CD8-positive, alpha-beta memory T cell (primary cell): ENCODE measurements at places on chromosomes 5 and 9. TPM values are rescaled to one million over a fixed set of nuclear protein-coding genes. Genes with fewer than 3 reads are reported as not detected.
A peak's percentile ranks its signal among the peaks of the same experiment; 100 is the strongest.

DNA sequence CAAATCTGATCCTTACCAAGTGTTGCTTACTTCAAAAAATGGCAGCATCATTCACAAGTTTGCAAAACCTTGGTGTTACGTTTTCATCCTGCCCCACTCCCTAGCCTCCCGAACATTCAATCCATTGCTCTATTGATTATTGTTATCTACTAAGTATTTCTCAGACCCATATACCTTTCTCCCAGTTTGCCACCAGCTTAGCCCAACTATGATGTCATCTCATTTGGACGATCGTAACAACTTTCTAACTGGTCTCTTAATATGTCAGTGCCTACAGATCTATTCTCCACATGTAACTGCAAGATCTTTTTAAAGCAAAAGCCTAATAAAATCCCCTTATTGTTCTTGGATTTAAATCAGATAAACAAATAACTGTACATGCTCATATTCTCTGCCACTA, 497.1 kb upstream of the EDIL3 start:
- no peaks in the 10 kb centered on the region for H3K27me3 ChIP-seq
- no peaks in the 10 kb centered on the region for H3K36me3 ChIP-seq
- H3K4me1 ChIP-seq: no peaks in the 10 kb centered on the region
- DNase-seq: no peak

DNA sequence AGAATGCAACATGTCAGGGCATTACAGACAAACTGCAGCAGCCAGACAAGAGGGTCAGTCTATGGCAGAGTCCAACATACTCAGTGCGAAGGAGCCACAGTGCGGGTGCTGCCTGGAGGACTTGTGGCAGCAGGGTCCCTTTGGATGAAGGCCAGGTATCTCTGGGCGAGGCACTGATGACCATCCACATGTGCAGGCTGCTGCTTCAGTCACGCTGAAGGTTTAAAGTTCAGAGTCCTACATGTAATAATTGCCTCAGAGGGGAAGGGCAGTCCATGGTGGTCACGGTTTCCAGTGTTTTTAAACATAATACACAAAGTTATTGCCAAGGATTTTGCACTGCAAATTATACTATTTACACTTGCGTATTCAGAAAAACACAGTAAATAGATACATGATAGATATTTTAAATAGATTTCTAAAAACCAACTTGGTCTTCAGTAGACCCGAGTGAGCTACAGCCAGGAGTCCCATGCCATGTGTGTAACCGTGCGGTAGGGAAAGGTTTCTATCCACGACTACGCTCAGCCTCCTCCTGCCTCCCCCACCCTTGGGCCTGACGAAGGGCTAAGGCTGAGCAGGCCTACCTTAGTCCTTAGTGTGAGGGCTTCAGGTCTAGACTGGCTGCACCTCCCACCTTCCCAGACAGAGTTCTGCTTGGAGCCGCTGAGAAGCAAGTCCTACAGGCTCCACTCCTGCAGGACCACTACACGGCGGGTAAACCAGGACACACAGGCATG, 76.2 kb downstream of the GPR21 start:
- H3K27me3 ChIP-seq: no peaks in the 10 kb centered on the region
- H3K4me1 ChIP-seq: peaks cover 6% of the 10 kb centered on the region
- no peak overlapping the region for H3K4me3 ChIP-seq
- H3K36me3 ChIP-seq: peaks cover 3% of the 10 kb centered on the region
- DNase-seq: no peak

GRCh38 chr5:135434591-135435466, 12.3 kb downstream of the DCANP1 start:
- H3K4me3 ChIP-seq: no peak overlapping the region
- H3K27me3 ChIP-seq: no peaks in the 10 kb centered on the region
- no peaks in the 10 kb centered on the region for H3K4me1 ChIP-seq
- H3K27ac ChIP-seq: no peak overlapping the region
- no peak for DNase-seq

DNA sequence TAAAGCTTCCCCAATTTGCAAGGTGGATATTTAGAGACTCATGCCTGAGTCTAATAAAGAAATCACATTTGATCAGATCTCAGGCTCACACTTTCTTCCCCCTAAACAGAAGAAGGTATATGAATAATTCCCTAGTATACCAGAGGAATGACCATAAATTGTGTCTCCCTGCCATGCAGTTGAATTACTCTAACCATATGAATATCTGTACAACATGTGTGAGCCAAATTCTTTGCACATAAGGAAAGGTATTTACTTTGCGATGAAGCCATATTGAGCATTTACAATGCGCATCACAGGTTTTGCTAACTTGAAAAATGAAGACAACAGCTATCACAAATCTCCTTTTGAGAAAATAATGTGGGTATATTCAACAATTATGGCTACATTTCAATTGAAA, 479.4 kb downstream of the NR2F1-AS1 start:
- no peaks in the 10 kb centered on the region for H3K27me3 ChIP-seq
- DNase-seq: no peak
- H3K4me1 ChIP-seq: no peaks in the 10 kb centered on the region
- no peaks in the 10 kb centered on the region for H3K36me3 ChIP-seq
- no peak overlapping the region for H3K27ac ChIP-seq

GRCh38 chr5:67222243-67223025, 25.8 kb upstream of the CD180 start:
- no peak overlapping the region for H3K27ac ChIP-seq
- no peak for DNase-seq
- H3K36me3 ChIP-seq: no peaks in the 10 kb centered on the region
- no peak overlapping the region for H3K4me3 ChIP-seq

GRCh38 chr9:112348257-112349007, 15.0 kb upstream of the PTBP3 start:
- H3K27ac ChIP-seq: no peak overlapping the region
- no peaks in the 10 kb centered on the region for H3K27me3 ChIP-seq
- no peaks in the 10 kb centered on the region for H3K36me3 ChIP-seq
- H3K4me1 ChIP-seq: peaks cover 6% of the 10 kb centered on the region
- peak overlapping the region; percentile 19 for H3K4me3 ChIP-seq

DNA sequence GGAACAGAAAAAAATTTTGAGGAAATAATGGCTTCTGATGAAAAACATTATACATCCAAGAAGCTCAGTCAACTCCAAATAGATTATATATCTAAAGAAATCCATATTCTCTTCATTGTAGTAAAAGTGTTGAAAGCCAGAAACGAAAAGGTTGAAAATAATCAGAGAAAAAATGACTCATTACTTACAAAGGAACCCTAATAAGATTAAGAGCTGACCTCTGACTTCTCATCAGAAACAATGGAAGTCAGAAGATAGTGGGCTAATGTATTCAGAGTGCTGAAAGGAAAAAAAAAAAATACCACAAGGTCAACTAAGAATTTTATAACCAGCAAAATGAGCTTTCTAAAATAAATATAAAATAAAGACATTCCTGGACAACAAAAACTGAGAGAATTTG, 60.0 kb downstream of the HSD17B4 start:
- H3K36me3 ChIP-seq: peaks cover 15% of the 10 kb centered on the region
- H3K4me3 ChIP-seq: no peak overlapping the region
- no peak overlapping the region for H3K27ac ChIP-seq
- no peaks in the 10 kb centered on the region for H3K4me1 ChIP-seq
- no peaks in the 10 kb centered on the region for H3K27me3 ChIP-seq

GRCh38 chr5:19369048-19369447, 619.0 kb downstream of the CDH18 start:
- H3K27ac ChIP-seq: no peak overlapping the region
- H3K36me3 ChIP-seq: no peaks in the 10 kb centered on the region
- H3K4me1 ChIP-seq: no peaks in the 10 kb centered on the region
- H3K27me3 ChIP-seq: no peaks in the 10 kb centered on the region
- no peak overlapping the region for H3K4me3 ChIP-seq

DNA sequence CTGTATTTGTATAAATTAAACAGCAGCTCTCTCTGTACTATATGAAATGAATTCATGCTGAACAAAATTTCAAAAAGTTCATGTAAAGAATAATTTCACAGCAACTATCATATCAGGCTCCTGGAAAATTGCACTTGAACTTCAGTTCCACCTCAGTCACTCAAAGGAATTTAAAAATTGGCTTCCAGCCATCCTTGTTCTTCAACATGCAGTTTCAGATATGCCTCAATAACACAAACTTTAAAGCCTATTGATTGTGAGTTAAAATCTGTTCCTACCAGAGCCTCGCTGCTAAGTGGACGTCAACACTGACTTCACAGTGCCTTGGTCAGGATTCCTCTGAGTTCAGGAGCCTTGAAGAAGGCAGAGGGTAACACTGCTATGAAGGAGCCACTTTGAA, 418.7 kb upstream of the WWC1 start:
- DNase-seq: no peak
- H3K27ac ChIP-seq: no peak overlapping the region
- H3K4me1 ChIP-seq: no peaks in the 10 kb centered on the region
- H3K36me3 ChIP-seq: no peaks in the 10 kb centered on the region
- no peaks in the 10 kb centered on the region for H3K27me3 ChIP-seq

DNA sequence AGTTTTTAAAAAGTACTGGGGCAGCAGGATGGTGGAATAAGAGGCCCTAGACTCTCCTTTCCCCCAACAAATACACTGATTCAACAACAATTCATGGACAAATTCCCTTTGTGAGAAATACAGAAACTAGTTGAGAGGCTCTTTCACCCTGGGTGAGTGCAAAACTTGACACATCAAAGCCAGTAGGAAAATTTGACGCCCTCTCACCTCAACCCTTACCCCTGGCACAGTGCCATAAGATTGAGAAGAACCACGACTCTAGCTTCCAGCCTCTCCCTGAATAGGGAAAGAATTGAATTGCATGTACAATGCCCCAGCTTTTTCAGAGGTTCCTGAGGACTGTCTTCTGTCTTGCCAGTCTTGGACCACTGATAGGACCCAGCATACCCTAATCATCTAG, 12.3 kb downstream of the KIF4B start:
- H3K4me3 ChIP-seq: no peak overlapping the region
- H3K27ac ChIP-seq: no peak overlapping the region
- H3K27me3 ChIP-seq: no peaks in the 10 kb centered on the region
- no peaks in the 10 kb centered on the region for H3K36me3 ChIP-seq

- H3K4me3 ChIP-seq: no peak overlapping the region
- no peak overlapping the region for H3K27ac ChIP-seq
- H3K27me3 ChIP-seq: no peaks in the 10 kb centered on the region
- no peaks in the 10 kb centered on the region for H3K4me1 ChIP-seq
- DNase-seq: no peak
These were observed 117.2 kb upstream of the RGMB start for GRCh38 chr5:98656125-98656795.

- no peak overlapping the region for H3K4me3 ChIP-seq
- H3K36me3 ChIP-seq: no peaks in the 10 kb centered on the region
- H3K27ac ChIP-seq: no peak overlapping the region
- H3K4me1 ChIP-seq: no peaks in the 10 kb centered on the region
- no peaks in the 10 kb centered on the region for H3K27me3 ChIP-seq
These were observed 28.6 kb upstream of the SELENOP start for GRCh38 chr5:42840269-42840668.

DNA sequence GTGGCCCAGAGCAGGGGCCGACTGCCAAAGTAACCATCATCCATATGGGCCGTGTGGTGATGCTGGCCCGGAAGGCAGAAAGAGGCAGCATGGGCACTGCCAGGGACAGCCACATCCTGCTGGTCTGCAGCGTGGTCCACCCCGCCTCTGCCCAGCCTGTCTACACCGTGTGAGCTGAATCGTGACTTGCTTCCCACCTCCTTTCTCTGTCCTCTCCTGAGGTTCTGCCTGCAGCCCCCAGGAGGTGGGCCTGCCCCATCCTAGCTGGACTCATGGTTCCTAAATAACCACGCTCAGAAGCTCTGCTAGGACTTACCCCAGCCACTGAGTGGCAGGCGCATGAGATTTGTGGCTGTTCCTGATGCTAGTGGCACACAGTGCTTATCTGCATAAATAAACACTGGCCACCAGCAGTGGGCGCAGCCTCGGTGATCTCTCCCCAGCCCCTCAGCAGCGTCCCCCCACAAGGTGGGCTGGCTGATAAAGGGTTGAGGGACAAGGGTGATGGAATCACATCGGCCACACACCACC, 22.6 kb upstream of the SUSD3 start:
- H3K27ac ChIP-seq: no peak overlapping the region
- no peaks in the 10 kb centered on the region for H3K27me3 ChIP-seq
- peaks cover 33% of the 10 kb centered on the region for H3K4me1 ChIP-seq

DNA sequence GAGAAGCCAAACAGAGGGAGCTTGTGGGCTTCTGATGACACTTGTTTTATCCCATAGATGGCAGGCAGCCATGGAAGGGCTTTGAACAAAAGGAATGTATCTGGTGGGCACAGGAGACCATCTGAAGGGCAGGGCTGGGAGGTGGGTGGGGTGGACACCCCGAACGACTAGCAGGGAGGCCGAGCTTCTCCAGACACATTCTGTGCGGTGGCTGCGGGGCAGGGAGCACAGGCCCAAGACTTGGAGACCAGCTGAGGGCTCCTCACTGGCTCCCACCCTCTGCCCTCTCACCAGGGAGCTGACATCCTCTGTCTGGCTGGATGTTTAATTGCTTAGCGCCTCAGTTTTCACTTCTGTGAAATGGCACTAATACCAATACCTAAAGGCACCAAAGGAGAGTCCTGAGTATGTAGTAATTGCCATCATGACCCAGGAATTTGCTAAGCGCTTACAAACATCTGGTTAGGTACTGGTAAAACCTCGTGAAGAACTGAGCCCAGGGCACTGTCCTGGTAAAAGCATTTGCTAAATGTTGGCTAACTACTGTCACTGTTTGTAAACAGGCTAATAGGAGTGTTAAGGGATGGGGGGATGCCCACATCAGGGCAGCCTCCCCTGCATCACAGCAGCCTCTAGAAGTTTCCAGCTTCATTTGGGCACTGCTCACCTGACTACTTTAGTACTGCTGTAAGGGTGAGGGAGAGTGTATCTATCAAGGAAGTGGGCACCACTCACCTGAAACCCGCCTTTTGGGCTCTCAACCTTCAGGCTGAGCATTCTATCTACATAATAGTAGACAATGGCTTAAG, 2.1 kb upstream of the PHF2 start:
- no peak overlapping the region for H3K27ac ChIP-seq
- H3K36me3 ChIP-seq: no peaks in the 10 kb centered on the region
- no peaks in the 10 kb centered on the region for H3K27me3 ChIP-seq

GRCh38 chr5:132226516-132227234, 978 bp downstream of the P4HA2 start:
- H3K36me3 ChIP-seq: no peaks in the 10 kb centered on the region
- DNase-seq: no peak
- H3K4me1 ChIP-seq: peaks cover 14% of the 10 kb centered on the region
- H3K27me3 ChIP-seq: no peaks in the 10 kb centered on the region

The OTP gene
- not detected for total RNA-seq

The ANXA2R gene
- 6.8 TPM for total RNA-seq

The TEK gene
- total RNA-seq: not detected

The POLR3G gene
- 14.7 TPM for total RNA-seq

The SLC6A18 gene
- not detected for total RNA-seq

The PPP1R26 gene
- total RNA-seq: 0.59 TPM

The GGTA1 gene
- not detected for total RNA-seq

The ITGA1 gene
- 26.3 TPM for total RNA-seq
